ENCODE measurements at places on chromosomes 1 and 21.

- no peak for DNase-seq
Observed at GRCh38 chr1:2451741-2452140, 24.3 kb upstream of the PLCH2 start.

- no peak for DNase-seq
Observed at GRCh38 chr1:7108251-7108650, 323.0 kb downstream of the CAMTA1 start.

DNA sequence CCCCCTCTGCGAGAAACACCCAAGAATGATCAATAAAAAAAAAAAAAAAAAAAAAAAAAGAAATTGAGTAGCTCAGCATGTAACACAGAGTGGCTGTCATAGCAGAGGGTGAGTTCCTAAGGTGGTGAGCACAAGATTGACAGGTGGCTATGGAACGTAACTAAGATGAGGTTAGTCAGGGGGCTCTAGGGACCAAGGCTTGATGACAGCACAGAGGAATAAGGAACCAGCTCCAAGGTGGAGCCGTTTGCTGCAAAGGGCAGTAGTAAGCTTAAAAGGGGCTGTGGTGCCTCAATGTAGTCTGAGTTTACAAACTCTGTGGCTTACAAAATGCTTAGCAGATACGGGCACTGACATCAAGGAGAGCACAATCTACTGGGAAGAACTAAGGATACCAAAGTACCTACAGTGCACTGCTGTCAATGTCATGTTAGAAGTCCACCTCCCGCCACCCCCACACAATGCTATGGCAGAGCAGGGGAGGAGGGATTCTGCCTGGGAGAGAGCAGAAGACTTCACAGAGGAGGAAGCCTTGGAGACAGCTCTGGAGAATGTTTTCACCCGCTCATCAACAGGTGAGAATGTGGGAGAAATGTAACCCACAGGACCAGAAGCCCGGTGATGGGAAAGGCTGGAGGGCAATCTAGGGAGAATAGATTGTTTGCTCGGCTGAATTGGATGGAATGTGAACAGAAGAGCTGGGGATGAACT is 13.1 kb downstream of the IQGAP3 start:
- no peak for DNase-seq

- peak; percentile 14 for DNase-seq
Observed at GRCh38 chr21:20443558-20444155, 554.6 kb upstream of the NCAM2 start.

DNA sequence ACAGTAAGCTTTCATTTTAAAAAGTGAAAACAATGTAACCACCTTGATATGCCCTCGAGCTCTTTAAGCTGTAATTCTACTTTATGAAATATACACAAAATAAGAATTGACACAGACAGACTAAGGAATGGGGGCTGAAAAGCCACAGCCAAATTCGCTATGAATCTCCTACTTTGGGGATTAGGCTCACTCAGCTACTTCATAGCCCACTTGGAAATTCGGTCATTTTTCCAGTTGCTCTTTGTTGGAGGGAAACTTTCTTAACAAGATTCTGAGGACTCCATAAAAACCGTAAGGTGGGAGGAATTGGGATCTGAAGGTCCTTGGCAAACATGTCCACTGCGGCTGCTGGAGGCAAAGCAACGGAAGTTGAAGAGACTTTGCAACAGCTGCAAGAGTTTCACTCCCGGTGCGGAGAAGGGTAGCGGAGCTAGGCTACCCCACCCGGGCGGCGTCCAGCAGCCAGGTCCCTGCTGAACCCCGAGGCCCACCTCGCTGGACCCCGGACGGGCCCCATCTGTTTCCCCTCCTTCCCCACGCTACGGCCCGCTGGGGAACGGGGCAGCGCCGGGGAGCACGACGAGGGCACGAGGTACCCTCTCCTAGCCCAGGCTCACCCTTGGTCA is 634 bp downstream of the MYCBP start:
- DNase-seq: no peak

DNA sequence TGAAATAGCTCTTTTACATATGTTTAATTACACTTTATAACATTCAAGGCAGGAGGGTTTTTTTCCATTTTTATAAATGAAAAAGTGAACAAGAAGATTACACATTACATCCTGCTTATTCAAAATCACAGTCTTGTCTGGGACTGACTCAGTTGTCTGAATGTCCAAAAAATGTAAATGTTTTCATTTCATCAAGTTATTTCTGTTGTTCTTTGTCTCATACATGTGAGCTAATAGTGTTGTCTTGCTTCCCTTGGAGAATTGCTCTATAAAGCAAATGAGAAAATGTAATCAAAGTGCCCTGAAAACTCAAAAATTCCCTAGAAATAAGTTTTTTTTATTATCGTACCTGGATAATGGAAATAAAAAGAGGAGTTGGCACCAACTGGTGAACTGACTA is 242.9 kb downstream of the GRIK1 start:
- no peak for DNase-seq

- DNase-seq: no peak
Observed at GRCh38 chr1:26237230-26237966, 3.4 kb downstream of the CEP85 start.

- peak; percentile 79 for DNase-seq
Observed at GRCh38 chr1:204941421-204942338, 71.0 kb downstream of the NFASC start.

DNA sequence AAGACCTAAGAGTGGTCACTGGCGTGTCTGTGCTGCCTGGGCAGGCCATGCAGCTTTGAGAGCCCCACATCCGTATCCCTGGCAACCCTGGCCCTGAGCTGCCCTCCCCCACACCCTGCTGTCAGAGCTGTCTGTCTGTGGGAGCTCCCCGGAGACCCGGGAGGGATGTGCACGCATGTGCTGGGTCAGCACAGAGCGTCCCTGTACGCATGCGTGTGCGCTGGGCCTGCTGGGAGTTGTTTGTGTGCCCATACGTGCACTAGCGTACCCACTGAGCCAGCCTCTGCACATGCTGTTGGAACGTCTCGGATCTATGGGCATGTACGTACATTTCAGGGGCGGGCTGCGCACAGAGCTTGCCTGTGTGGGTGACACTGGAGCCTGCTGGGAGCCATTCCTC is 89.3 kb downstream of the EPHB2 start:
- no peak for DNase-seq

GRCh38 chr1:103106426-103107341 is 1.6 kb downstream of the COL11A1 start:
- peak; percentile 13 for DNase-seq

GRCh38 chr1:154533952-154534844 is 24.3 kb downstream of the UBE2Q1 start:
- DNase-seq: peak; percentile 39

DNA sequence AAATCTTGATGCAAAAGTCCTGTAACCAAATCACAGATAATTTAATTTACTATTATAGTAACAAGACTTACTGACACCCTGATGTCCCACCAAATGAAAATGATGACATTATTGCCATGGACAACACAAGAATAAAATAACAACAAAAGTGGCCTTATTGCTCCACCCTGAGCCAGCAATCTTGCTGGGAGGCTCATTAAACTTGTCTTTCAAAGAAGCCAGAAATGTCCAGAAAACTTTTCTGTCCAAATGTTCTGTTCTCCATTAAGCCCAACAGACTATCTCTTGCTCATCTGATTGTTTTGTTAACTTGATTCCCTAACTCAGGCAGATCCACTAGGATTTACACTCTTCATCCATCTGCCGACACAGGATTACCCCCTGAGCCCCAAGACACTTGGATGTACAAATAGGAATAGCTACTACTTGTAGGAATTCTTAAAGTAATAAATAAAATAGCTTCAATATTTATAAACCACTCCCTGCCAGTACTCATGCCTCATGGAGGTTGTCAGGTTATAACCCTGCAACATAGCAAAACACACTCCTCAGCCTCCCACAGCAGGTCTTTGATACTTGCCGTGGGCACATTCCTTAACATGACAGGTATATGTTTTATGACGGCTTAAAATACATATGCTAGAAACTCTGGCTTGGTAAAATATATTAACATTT is 84.9 kb downstream of the PTPN14 start:
- no peak for DNase-seq

GRCh38 chr1:50308878-50309277 is 114.4 kb downstream of the DMRTA2 start:
- no peak for DNase-seq

GRCh38 chr1:5936126-5936525 is 56.1 kb downstream of the NPHP4 start:
- no peak for DNase-seq

DNA sequence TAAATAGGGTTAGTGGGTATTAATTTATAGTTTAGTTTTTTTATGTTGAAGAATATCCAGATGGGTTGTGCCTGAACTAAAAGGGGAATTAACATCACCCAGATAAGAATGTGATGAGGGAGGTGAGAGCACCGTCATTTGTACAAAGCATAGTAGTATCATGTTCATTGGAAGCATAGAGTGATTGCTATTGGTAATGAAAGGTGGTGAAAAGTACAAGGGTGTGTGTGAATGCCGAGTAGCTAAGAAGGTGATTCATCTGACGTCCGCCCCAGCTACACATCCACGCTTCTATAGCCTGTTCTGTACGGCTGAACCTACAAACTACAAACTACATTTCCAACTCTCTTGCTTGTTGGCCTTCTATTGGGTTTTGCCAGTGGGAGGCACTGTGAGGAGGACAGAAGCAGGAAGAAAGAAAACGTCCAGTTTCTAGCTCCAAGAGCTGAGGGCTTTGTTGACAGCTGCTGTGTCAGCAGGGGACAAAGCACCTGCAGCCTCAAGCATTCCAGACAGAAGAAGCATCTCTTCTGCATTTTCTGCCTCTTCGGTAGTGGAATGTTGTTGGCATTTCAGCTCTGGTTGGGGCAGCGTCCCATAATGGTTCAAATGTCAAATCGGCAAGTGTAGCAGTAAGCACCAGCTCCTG is 404.8 kb downstream of the KCTD3 start:
- no peak for DNase-seq

- no peak for DNase-seq
Observed at GRCh38 chr1:66628926-66629325, 95.0 kb downstream of the SGIP1 start.

DNA sequence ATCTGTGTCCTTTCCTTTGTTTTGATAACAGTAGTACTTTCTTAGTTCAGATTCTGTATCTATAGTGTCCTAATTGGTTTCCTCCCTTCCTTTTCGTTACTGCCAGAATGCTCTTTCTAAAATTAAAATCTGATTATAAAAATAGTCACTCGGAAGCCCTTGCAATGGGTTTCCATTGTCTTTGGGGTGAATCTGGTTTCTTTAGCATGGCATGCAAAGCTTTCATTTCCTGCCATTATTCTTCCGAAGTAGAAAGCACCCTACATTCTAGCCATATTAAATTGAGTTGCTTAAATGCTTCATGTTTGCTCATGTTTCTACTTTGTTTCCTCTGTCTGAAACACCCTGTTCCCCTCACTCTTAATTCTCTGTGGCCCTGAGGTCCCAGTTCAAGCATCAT is 53.2 kb upstream of the MACF1 start:
- no peak for DNase-seq

GRCh38 chr1:94379615-94380014 is 38.6 kb upstream of the ABCD3 start:
- DNase-seq: no peak

- DNase-seq: no peak
Observed at GRCh38 chr1:214404571-214405213, 123.7 kb downstream of the SMYD2 start.

DNA sequence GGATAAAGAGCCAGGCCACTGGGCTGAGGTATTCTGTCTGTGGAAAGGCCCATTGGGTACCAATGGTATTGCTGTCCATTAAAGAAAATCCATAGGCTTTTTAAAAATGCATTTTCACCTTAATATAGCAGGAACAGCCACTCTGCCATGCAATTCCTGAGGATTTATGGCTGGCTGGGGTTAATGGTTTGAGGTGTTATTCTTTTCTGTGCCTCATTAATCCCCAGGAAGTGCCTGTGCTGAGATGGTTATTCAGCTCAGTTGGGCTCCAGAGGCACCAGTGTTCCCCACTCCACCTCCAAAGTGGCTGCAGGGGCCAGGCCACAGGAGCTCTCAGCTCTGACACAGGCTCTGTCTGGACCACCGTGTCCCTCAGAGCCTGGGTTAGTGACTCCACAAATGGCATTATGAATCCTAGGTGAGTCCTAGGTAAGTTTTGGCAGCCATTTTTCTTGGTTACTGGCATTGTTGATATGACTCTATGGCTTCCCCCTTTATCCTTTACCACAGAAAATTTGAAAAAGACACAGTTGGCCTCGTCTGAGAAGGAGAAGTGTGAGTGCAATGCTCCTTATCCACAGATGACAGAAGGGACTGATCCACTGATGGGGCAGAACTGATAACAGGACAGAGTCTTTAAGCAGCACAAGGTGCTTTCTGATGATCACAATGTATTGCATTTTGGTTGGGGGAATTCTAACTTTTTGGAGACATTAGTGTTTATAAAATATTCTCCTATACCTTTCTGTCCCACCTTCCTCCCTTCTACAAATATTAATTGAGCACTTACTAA is 2.2 kb upstream of the PAPPA2 start:
- no peak for DNase-seq

DNA sequence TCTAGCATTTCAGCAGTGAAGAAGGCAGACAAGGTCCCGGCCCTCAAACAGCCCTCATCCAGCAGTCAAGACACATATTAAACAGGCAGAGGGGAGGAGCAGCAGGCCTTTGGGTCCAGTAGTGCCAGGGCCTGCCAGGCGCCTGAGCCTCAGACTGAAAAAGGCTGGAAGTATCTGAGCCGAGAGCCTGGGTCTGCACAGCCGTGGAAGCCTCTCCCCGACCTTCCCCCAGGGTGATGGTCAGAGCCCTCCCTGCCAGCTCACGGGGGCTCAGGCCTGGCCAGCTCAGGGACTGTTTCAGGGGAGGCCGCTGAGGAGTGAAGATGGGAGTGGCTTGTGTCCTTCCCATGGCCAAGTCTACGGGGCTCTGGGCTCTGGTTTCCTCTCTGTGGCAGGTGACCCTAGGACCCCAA is 565.2 kb downstream of the PTPRU start:
- DNase-seq: no peak

- no peak for DNase-seq
Observed at GRCh38 chr1:212628046-212628445, 19.5 kb downstream of the ATF3 start.

DNA sequence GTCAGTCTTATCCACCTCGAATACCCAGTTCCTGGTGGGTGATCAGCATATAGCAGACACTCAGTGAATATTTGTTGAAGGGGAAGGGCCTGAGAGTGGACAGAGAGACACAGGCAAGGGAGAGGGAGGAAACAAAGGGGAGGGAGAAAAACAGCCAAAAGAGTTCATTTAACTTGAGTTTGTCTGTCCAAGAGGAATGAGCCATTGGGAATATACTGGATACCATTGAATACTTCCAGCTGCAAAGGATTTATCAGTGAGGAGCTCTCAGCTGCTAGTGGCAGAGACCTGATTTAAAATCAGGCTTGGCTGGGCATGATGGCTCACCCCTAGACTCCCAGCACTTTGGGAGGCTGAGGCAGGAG is 11.5 kb upstream of the BGLAP start:
- DNase-seq: no peak

DNA sequence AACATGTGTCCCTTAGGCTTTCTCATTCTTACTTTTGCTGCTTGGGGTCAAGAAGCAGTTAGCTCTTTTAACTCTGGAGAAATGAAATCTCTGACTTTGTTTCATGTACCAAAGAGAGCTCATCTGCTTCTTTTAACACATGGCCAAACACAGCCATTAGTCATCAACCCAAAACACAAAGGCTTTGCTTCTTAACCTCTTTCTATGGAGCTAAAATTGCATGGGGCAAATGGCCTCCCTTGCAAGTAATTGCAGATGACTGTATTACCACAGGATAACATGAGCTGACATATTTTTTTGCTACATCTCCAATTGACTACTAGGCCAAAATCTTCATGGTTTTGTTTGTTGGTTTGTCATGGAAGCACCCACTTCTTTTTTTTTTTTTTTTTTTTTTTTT is 300.9 kb downstream of the BRINP3 start:
- DNase-seq: no peak

GRCh38 chr1:53629101-53629691 is 109.8 kb downstream of the GLIS1 start:
- peak; percentile 77 for DNase-seq

Data from NCI-H1694 treated with DMSO at 0.1 percent for 48 hours (cell line).